ENCODE measurements at places on chromosomes 1 and 21.

DNA sequence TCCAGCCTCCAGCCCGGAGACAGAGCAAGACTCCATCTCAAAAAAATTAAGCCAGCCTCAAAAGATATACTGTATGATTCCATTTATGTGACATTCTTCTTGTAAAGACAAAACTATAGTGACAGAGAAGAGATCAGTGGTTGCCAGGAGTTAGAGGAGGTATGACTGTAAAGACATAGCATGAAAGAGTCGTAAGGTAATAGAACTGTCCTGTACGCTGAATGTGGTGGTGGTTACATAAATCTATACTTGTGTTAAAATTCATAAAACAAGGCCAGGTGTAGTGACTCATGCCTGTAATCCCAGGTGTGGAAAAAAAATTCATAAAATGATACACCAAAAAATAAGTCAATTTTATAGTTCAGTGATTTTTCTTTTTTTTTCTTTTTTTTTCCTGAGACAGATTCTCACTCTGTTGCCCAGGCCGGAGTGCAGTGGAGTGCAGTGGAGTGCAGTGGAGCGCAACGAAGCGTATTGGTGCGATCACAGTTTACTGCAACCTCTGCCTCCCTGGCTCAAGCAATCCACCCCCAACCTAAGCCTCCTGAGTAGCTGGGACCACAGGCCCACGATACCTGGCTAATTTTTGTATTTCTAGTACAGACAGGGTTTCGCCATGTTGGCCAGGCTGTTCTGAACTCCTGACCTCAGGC is 84.9 kb upstream of the CXADR start:
- no peak for DNase-seq

DNA sequence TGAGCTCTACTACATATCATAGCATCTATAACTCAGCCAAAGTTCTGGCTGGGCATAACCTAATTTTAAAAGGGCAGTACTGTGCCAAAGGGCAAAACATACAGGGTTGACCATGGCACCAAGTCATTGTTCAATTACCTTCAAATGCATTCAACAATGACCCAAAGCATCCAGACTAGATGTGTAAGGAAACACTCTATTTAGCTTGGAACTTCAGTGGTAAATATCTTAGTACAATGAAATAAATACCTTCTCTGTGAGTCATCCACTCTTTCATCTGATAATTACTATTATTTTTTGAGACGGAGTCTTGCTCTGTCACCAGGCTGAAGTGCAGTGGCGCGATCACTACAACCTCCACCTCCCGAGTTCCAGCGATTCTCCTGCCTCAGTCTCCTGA is 70.0 kb downstream of the NVL start:
- DNase-seq: no peak

DNA sequence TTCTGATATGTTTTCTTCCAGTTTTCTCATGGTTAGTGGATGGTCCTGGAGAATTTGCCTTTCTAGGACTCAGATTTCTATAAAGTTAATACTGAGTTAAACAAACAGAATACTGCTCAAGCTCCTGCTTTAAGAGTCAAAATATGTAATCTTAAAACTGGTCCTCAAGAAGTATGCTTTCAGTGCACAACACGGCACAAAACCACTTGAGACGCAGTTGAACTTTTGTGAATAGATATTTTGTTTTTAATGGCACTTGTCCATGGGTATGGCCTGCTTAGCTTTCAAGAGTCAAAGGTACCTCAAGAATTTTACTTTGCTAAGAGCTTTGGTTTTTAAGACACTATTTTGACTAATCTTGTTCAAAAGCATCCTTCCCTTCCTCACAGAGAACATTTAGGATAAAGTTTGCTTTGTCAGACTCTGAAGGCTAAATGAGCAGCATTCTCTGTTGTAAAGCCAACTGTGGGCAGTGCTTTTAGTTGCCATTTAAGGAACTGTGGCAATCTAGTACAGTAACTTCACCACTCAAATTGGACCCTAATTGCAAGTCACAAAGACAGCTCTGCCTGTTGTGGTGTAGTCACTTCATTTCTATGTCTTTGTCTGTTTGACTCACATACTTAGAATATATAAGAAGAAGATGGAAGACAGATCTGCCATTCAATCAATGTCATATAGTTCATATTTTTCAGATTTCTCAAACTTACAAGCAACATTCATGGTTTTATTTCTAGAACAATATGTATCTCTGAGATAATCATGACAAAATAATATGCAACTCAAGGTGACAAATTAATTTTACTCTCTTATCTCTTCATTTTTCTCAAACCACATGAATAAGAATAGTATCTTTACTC is 28.8 kb downstream of the SAMD13 start:
- DNase-seq: no peak

DNA sequence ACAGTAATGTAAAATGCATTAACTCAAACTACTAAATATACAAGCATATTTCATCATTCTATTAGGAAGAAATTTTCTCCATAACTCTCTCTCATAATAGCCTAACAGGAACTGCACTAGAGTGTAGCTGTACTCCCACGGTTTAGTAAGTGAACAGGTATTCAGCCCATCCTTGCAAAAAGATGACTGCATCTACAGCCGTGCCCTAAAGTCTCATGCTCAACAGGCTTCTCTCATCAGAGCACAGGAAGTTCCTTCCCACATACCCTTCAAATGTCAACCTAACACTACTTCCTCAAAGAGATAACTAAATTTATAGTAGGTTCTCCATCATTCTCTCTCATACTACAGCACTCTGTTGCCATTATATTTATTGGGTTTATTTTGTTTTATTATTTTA is 251.6 kb downstream of the AKT3 start:
- no peak for DNase-seq

- no peak for DNase-seq
Observed at GRCh38 chr1:55547405-55547804, 332.2 kb upstream of the USP24 start.

- DNase-seq: peak; percentile 75
Observed at GRCh38 chr1:24964811-24965570, 34.9 kb upstream of the RUNX3 start.

DNA sequence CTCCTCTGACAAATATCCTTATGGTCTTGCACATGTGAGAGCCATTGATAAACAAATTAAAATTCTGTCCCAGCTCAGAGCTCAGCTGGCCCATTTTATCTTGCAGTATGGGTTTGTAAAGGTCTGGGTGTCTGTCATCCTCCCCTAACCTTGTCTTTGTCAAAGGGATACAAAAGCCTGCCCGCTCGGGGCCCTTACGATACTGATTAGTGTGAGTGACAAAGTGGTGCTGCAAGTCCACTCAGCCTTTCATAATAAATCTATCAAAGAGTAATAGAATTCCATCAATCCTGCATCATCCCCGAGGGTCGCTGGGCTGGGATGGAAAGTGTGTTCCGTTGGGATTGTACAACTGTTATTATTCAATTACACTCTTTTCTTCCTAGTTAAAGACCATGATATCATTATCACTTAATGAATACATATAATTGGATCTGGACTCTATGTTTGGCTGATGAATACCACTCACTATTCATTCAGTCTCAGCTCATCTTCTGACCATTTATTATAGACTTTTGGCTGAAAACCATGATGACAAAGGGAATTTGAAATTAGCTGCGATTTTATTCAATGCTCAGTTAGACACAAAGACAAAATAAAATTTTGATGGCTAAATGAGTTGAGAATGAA is 122.5 kb upstream of the FOXD3 start:
- no peak for DNase-seq

DNA sequence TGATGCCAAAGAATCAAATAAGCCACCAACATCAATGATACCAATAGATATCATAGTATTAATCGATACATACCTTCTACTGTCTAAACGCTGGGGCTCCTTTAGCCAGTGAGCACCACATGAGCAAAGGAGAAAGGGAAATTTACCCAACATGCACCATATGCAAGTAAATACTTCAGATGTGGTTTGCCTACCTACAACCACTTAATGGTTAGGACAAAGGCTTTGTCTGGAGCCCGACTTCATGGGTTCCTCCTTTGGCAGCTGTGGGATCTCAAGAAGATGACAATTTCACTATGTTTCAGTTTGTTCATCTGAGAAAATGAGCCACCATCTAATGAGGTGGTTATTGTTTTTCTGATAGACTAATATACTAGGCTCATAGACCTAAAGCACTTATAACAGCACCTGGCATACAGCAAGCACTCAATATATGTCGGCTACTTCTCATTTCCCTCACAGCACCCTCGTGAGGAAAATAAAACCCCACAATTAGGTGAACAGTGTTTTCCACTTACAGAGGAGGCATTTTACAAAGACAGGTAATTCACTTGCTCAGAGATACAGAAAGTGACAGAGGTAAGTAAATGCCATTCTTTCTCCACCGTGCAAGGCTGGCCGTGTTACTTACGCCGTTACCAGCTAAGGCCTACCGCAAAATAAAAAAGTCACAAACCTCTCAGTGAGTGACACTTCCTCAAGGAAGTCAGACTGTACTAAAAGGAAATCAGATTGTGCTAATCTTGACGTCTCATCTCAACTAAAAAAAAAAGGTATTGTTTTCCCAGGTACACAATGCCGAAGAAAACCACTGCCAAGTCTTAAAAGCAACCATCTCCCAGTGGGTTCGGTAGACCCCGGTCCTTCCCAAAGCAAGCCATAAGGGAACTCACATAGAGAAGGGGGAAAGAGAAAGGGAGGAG is 1.6 kb downstream of the TTC13 start:
- no peak for DNase-seq

GRCh38 chr21:45170987-45171386 is 96.6 kb downstream of the ADARB1 start:
- DNase-seq: no peak

DNA sequence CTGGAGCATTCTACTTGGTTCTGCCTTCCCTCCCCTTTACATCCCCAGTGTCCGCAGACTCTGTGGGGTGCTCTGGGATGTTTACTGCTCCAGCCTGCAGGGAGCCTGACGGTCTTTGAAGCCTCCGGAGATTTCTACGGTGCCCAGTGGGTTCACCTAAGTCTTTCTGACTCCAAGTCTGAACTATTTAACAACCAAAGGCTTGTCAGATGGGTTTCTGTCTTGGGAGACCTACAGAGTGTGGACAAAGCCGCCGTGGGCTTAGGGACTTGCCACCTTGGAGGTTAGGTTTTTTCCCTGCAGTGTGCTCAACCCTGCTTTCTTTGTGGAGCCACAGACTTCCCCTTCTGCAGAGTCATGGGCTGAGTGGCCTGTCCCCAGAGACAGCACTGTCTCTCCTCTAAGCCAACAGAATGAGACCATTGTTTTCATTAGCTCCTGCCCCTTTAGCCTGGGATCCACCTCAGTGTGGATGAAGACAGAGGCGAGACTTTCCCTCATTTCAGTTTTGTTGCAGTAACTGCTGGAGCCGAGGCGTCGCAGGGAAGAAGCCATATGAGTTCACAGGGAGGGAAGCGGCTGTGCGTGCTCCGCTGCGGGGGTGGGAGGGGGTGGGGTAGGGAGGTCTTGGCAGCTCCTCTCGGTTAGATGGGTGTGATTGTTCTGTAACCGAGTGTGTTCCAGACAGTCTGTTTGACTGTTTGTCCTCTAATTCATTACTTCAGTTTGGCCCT is 120.7 kb downstream of the CNIH3 start:
- DNase-seq: no peak

GRCh38 chr1:219446288-219446687 is 166.6 kb downstream of the ZC3H11B start:
- no peak for DNase-seq

GRCh38 chr1:37404711-37405110 is 69.7 kb upstream of the ZC3H12A start:
- no peak for DNase-seq

GRCh38 chr1:182955596-182956588 is 2.9 kb upstream of the SHCBP1L start:
- no peak for DNase-seq

All from stimulated activated CD4-positive, alpha-beta T cell treated with anti-CD3 and anti-CD28 coated beads, Interleukin-1b, Interleukin-23, amount 100 ng/mL, for 4 hours (primary cell).